ENCODE measurements at places on chromosomes 3 and 15. TPM values are rescaled to one million over a fixed set of nuclear protein-coding genes. Genes with fewer than 3 reads are reported as not detected.

Gene OXNAD1
- 28.4 TPM for total RNA-seq

Gene CAMP
- total RNA-seq: not detected

Gene SLC2A2
- total RNA-seq: not detected

Gene SCN11A
- total RNA-seq: 0.11 TPM

Gene MCF2L2
- total RNA-seq: 6.4 TPM

Gene TRH
- 0.59 TPM for total RNA-seq

Gene CCR9
- not detected for total RNA-seq

Gene RAMAC
- total RNA-seq: 33.9 TPM

Gene TMEM43
- 59.1 TPM for total RNA-seq

Gene NPAP1
- not detected for total RNA-seq

Gene ELL3
- total RNA-seq: 14.7 TPM

Gene MOBP
- total RNA-seq: 1.0 TPM

Gene GOLGA6D
- total RNA-seq: 1.1 TPM

Gene THOC7
- 60.9 TPM for total RNA-seq

Gene MESP1
- total RNA-seq: 1.6 TPM

Gene NAA80
- total RNA-seq: 28.3 TPM

Gene ALDH1L1
- 0.28 TPM for total RNA-seq

Gene RAD18
- total RNA-seq: 21.0 TPM

Gene LNP1
- total RNA-seq: 12.3 TPM

Gene LMAN1L
- not detected for total RNA-seq

Gene GOLGA6L4
- 0.10 TPM for total RNA-seq

Gene EPHA6
- 1.0 TPM for total RNA-seq

Gene GPR156
- total RNA-seq: 1.2 TPM

Gene CASR
- total RNA-seq: 0.15 TPM

Gene SI
- total RNA-seq: not detected

Gene ETV5
- total RNA-seq: 51.1 TPM

Gene PLA2G4E
- not detected for total RNA-seq

Gene ZBBX
- 0.90 TPM for total RNA-seq
